ENCODE measurements at places on chromosomes 13 and 19.

DNA sequence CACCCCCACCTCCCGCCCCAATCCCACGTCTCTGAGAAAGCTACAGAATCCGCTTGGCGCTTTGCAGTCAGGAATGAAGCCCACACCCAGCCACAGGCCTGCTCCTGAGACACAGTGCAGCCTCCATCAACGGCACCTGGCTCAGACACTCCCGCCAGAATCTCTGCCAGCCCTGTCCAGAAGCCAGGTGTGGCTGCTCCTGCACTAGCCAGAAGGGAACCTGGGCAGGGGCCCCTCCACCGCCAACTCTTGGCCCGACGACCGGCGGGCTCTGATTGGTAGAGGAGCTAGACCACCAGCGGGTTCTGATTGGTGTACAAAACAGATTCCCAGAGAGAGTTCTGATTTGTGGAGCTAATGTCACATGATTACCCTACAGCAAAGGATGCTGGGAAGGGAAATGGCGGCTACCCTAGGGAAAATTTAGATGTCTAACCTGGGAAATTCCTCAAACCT is 2.9 kb upstream of the PPP6R1 start:
- no peak for DNase-seq

GRCh38 chr19:51294211-51294976 is 17.1 kb upstream of the IGLON5 start:
- DNase-seq = no peak

- no peak for DNase-seq
These were observed 25.8 kb downstream of the CACNG6 start for GRCh38 chr19:54017261-54017660.

- DNase-seq = no peak
These were observed 39.1 kb upstream of the IL17D start for GRCh38 chr13:20664351-20664750.

GRCh38 chr13:40028446-40028845 is 373.0 kb downstream of the COG6 start:
- no peak for DNase-seq

DNA sequence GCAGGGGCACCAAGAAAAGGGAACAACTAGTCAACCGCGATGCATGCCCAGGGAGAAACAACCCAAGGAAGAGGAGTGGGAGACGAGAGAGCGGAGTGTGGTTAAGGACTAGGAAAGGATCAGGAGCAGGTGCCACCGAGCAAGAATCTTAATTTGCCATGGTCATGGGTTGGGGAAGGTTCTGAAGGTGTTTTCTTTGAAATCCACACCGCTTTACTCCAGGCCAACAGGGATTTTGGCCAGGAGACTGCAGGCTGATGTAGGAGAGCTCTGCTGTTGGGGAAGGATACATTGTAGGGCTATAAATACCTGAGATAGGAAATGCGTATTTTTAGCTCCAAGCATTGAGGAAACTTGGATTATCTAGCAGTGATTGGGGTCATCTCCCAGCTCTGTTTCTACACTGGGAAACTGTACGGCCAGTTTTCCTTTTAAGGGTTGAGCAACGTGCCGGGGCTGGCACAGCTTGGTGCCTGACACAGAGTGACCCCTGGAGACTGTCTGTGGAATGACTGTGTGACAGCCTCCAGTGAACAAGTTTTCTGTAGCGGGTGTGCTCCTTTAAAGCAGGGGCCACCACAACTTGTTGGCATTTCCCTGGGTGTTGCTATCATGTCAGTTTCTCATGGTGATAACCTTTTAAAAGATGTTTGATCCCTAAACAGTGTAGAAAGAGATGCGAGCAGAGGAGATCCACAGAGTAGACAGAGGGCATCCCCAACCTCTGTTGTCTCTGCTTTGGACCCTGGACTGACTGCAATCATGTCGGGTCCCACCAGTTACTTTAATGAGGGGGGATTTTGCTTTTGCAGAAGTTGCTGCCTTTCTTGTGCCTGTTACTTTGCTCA is 34.3 kb downstream of the ZNF536 start:
- no peak for DNase-seq

- peak; percentile 24 for DNase-seq
These were observed 599 bp downstream of the C19orf12 start for GRCh38 chr19:29714371-29714952.

GRCh38 chr13:50697746-50698539 is 145.5 kb downstream of the DLEU7 start:
- no peak for DNase-seq

DNA sequence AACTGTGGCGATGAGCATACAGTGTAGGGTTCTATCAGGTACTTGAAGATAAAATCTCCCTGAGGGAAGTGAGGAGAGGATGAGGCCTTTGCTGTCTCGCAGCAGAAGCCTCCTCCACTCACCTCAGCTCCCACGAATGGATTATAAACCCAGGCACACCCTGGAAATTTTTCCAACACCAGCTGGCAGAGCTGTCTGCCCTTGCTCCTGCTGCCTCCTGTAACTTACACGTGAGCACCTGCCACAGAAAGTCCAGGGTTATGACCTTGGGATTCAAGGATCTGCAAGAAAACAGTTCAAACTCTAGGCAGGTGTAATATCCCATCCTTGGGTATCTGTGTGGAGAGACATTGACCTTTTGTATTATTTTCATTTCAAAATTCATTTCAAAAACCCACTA is 70.9 kb upstream of the MYO16 start:
- DNase-seq = no peak

DNA sequence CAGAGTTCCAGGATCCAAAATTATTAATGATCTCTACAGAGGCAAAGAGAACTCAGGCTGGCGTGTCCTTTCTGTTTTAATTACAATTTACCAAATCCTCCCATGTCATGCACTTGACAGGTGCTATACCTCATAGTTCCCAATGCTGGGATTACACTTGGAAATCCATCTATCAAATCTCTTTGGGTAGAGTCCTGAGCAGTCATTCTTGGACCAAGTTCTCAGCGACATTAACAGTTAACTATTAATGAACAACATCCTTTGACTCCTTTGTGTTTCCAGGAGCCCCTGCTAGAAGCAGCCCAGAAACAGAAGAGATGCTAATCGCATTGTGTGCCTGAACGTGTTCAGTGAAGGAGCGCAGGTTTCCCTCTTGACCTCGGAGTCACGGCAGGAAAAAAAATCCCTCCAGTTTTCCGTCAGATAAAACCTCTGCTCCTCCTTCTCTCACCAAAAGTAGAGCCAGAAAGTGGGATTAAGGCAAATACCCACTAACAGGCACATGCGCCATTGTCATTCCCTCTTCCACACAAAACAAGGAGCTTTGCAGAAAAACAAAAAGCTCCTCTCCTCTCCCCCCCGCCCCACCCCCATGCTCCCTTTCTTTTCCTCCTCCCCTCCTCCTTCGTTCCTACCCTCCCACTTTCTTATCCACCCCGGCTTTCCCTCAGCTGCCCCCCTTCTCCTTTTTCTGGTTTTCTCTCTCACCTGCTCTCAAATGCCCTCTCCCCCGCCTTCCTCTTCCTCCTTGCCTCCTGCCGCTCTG is 224.7 kb downstream of the ZIC5 start:
- DNase-seq = no peak

- no peak for DNase-seq
These were observed 36.7 kb downstream of the TMEM161A start for GRCh38 chr19:19101540-19101939.

GRCh38 chr13:42354241-42355091 is 82.5 kb downstream of the AKAP11 start:
- peak; percentile 75 for DNase-seq

- no peak for DNase-seq
These were observed 106.7 kb downstream of the CRYL1 start for GRCh38 chr13:20418953-20419352.

GRCh38 chr19:16327911-16328823 is 3.5 kb downstream of the KLF2 start:
- DNase-seq = peak; percentile 54

- no peak for DNase-seq
These were observed 5.9 kb downstream of the LGALS16 start for GRCh38 chr19:39661565-39661964.

- no peak for DNase-seq
These were observed 314.4 kb downstream of the ENOX1 start for GRCh38 chr13:43472339-43472738.

DNA sequence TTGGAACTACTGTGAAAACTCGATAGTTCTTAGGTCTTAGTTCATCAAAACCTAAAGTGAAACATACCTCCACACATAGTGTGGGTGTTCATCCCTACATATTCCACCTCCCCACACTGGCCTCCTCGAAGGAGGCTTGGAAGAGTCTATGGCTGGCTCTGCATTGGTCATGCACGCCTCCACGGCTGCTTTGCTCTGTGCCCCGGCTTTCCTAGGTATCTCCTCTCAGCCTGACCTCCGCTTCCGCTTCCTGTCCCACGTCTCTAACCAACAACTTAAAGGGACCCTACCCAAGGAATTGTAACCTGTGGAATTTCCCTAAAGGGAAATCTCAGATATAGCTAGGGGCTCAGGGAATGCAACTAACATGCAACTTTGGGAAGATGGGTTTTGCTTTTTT is 79.7 kb upstream of the MBNL2 start:
- no peak for DNase-seq

DNA sequence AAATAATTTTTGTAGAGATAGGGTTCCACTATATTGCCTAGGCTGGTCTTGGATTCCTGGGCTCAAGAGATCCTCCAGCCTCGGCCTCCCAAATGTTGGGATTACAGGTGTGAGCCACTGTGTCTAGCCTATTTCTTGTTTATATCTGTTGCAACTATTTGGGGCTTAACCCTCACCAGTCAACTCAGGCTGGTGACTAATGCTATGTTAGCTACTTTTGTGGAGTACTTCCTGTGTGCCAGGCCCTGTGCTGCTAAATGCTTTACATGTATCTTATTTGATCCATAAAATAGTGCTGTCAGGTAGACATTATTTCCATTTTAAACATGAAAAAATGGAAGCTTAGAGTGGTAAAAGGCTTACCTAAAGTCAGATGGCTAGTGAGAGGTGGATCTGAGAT is 13.8 kb downstream of the CEACAM1 start:
- DNase-seq = no peak

DNA sequence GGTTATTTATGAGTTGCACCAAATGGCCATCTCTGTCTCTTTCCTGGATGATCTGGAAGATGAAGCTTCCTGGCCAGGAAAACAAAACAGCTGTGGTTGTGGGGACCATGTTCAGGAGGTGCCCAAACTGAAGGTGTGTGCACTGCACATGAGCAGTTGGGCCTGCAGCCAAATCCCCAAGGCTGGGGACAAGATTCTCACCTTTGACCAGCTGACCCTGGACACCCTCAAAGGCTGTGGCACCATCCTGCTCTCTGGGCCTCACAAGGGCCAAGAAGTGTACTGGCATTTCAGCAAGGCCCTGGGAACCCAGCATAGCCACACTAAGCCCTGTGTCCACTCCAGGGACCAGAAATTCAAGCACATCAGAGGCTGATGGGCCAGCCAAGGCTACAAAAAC is 84.2 kb downstream of the KCNRG start:
- no peak for DNase-seq

GRCh38 chr19:7349961-7350711 is 1.4 kb downstream of the ARHGEF18 start:
- DNase-seq = no peak

DNA sequence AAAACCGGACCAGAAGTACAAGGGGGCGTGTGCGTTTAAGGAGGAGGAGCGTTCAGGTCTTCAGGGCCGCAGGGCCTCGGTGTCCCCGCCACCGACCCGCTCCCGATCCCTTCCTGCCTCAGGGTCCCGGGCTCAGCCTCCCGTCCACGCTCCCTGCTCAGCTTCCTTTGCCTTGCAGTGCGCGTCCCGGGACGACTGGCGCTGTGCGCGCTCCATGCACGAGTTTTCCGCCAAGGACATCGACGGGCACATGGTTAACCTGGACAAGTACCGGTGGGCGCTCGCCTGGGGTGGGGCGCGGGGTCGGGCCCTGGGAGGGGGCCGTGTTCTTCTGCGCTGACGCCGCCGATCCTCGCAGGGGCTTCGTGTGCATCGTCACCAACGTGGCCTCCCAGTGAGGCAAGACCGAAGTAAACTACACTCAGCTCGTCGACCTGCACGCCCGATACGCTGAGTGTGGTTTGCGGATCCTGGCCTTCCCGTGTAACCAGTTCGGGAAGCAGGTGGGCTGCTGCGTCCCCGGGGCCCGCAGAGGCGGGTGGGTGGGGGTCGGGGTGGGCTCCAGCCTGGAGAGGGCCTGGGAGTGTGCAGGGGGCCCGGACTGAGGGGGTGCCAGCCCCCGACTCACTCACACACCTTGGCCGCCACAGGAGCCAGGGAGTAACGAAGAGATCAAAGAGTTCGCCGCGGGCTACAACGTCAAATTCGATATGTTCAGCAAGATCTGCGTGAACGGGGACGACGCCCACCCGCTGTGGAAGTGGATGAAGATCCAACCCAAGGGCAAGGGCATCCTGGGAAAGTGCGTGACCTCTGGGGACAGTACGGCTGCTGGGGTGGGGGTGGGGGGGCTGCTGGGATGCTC is 1.4 kb downstream of the GPX4 start:
- no peak for DNase-seq

GRCh38 chr13:113776231-113777125 is 17.5 kb downstream of the TMEM255B start:
- DNase-seq = no peak

DNA sequence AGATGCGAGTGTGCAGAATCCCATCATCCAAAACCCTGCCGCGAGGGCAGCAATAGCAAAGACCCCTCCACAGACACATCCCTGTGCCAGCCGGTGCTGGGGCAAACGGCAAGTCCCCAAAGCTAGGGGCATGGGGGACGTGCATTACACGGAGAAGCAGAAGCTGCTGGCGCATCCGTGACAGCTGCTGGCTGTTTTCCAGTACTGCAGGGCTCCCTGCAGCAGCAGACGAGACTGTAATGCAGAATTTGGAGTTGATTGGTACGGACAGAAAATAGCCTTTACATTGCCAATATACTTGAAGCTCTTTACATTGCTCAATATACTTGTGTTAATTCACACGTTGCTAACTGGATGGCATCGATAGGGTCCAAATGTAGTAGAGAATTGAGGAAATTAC is 77.2 kb upstream of the TMTC4 start:
- DNase-seq = no peak

DNA sequence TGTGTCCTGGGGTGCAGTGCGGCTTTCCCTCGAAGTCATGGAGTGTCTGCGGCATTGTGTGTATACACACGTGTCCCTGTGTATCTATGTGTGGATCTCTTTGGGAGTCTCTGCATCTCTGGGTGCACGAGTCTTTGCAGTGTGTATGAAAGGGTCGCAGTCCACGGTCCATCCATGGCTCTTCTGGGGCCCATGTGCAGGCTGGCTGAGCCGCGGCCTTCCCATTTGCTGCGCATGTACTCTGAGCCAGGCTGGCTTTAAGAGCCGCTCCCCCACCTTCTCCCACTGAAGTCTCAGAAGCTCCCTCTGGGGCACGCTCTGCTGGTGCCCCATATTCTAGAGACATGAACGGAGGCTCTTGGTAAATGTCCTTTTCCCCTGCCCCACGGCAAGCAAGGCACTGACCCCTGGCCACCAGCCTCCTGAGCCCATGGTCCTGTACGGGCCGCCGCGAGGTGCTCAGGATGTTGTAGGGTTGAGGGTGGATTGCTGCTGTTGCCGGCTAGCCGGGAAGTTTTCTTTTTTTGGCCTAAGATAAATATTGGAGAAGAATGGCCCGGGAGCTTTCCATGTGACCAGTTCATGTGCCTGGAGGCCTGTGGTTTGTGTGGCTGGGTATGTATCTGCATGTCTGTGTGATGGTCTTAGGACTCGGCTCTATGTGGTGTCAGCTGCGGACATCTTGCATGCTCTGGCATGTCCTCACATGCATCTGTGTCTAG is 31.9 kb downstream of the PAK4 start:
- no peak for DNase-seq

Data from stimulated activated CD4-positive, alpha-beta T cell treated with anti-CD3 and anti-CD28 coated beads, Interleukin-1b, Interleukin-23, amount 100 ng/mL, for 48 hours (primary cell).